ENCODE measurements at places on chromosomes 2 and 18. TPM values are rescaled to one million over a fixed set of nuclear protein-coding genes. Genes with fewer than 3 reads are reported as not detected.

The CNRIP1 gene
- total RNA-seq: 73.8 TPM

The ABCB11 gene
- under 0.01 TPM for total RNA-seq

The KIAA2012 gene
- total RNA-seq: 0.82 TPM

The ONECUT2 gene
- total RNA-seq: 1.2 TPM

The LCT gene
- total RNA-seq: not detected

All from frontal cortex (tissue), 4 donors.